ENCODE measurements at places on chromosomes 13 and 19.

GRCh38 chr13:85610024-85610423 is 189.2 kb downstream of the SLITRK6 start:
- no peak for DNase-seq

DNA sequence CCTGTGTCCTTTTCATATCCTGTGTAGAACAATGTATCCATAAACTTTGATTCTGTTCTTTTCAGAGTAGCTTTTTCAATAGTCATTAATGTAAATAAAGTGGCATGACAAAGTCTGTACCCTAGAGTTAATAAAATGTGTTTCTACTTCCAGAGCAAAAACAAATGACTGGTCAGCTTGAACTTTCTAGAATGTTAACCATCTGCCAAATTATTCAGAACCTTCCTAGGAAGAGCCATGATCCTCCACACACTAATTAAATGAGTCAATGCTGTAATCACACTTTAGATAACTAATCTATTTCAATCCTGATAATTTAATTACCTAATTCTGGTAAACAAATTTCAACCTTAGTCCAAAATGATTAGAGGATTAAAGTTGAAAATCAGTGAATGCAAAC is 73.2 kb downstream of the DIAPH3 start:
- DNase-seq = peak; percentile 15

DNA sequence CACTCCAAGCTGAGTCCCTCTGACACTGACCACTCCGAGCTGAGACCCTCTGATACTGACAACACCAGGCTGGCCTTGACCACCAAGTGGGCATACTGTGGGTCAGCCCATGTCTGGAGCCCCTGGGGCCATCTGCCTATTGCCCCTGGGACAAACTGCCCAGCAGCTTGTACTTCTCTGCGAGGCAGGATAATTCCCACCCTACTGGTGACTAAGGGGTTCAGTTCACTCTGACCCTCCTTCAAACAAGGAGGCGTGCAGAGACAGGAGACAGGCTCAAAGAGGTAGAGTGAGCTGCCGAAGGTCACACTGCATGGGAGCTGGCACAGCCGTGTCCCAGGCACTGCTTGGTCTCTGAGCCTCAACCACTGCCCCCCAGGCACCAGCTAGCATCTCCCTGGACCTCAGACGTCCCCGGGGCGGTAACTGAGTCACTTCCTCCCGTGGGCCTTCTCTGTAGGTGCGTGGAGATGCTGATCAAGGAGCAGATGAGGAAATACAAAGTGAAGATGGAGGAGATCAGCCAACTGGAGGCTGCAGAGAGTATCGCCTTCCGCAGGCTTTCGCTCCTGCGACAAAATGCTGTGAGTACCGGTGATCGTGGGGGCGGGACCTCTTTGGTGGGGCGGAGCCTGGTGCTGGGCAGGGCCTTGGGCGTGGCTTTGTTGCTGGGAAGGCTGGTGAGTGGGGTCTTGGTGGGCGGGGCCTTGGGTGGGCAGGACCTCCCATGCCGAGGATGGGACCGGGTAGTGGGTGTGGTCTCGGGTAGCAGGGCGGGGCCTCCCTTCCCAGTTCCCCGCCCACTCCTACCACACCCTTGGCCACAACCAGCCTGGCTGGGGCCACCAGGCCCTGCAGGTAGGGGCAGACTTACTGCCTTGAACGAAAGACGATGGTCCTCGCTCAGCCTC is 5.8 kb upstream of the USE1 start:
- DNase-seq = peak; percentile 22

DNA sequence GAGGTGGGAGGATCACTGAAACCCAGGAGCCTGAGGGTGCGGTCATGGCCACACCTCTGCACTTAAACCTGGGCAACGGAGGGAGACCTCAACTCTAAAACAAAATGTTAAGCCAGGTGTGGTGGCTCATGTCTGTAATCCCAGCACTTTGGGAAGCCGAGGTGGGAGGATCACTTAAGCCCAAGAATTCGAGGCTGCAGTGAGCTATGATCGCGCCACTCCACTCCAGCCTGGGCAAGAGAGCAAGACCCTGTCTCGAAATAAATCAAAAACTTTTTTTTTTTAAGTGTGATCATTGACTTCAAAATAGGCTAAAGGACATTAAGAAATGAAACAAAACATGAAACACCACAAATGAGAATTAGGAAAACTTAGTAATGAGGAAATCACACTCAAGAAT is 16.3 kb upstream of the ADPRHL1 start:
- no peak for DNase-seq

- DNase-seq = peak; percentile 78
Measured at GRCh38 chr19:37963190-37963936, 56.4 kb downstream of the SIPA1L3 start.

DNA sequence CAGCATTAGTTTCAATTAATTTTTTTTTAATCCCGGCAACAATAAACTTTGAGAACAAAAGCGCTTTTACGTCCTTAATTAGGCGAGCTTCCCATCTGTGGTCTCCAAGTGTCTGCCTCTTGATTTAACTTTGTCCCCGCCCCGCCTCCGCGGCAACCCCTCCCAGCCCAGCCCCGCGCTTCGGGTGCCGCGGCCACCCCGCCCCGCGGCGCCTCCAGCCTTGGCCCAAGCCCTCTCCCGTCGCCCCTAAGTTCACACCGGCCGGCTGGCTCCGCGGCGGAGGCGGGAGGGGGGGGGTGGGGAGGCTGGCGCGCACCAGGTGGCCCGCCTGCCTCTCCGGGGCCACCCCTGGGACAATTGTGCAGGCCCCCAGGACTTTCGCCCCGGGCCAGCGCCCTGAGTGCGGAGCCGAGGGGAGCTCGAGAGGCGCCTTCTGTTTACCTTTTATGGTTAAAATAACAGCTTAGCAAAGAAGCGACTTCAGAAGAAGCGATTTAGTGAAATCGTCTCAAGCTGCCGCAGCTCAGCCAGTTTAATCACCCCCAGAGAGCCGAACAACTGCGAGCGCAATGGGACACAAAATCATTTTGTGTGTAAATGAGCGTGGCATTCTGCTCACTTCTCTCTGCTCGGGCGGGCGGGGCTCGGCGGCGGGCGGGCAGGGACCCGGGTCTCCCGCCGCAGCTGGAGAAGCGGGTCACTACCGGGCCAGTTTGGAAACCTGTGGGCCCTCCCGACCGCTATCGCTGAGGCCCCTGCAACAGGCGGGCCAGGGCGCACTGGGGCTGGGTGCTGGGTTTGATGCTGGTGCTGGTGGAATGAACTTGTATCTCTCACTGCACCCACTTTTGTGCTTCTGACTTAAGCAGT is 1.4 kb downstream of the KCTD15 start:
- peak; percentile 59 for DNase-seq

GRCh38 chr19:38743394-38744297 is 628 bp downstream of the CAPN12 start:
- DNase-seq = no peak

DNA sequence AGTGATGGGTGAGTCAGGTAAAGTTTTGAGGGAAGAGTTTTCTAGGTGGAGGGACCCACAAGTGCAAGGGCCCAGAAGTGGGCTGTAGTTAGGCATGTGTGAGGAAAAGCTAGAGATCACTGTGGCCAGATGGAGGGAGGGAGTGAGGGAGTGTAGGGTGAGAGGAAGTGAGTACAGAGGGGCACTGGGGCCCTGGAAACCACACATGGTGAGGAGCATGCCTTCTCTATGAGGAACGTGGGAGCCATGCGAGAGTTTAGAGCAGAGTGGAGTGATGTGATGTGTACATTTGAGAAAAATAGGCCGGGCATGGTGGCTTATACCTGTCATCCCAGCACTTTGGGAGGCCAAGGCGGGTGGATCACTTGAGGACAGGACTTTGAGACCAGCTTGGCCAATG is 14.7 kb upstream of the SHKBP1 start:
- DNase-seq = no peak

GRCh38 chr13:98972627-98973026 is 5.2 kb downstream of the DOCK9 start:
- DNase-seq = peak; percentile 78

DNA sequence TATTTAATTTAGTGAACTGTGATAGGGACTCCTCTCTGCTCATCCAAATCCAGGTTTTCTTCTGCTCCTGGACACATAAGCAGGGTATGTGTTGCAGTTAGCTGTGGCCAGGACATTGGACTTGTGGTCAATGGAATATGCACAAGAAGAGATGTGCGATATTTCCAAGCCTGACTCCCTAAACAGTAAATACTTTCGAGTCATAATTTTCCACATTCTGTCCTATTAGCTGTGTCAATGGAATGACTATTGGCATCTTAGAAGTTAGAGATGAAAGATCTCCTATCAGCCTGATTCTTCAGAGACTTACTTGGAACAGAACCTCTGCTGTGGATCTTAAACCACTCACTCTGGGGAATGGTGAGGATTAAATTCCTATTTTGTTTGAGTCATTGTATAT is 771.0 kb downstream of the EFNB2 start:
- peak; percentile 71 for DNase-seq
